Activated CD4-positive, alpha-beta T cell treated with anti-CD3 and anti-CD28 coated beads for 1 hour (primary cell): ENCODE measurements at places on chromosomes 11 and 22.

DNA sequence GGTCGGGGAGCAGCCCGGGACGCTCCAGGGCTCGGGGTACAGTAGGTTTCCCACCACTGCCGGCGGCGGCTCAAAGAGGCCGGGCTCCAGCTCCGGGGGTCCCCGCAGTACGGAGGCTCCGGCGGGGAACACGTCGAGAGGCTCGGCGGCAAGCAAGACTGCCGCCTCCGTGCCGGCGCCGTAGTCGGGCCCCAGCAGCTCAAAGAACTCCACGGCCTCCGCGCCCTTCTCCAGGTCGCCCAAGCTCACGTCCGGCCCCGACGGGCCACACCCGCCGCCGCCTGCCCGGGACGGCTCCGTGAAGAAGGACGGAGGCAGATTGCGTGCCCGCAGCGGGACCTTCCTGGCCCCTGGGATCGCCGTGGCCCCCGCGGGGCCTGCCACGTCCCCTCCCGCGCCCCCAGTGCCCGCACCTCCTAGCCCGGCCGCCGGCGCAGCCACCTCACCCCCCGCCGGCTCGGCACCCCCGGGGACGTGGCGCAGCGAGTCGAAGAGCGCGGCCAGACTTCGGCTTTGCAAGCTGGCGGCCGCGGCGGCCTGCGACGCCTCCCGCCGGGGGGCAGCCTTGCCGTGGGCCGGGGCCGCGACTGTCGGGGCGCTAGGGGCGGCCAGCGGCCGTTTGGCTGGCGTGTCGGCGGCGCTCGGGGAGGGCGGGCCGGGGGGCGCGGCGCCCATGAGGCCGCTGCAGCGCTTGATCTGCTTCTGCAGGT lies 775 bp downstream of the FAM181B start:
- DNase-seq: no peak

- DNase-seq: no peak
Observed at GRCh38 chr11:120229451-120230424, 10.2 kb upstream of the POU2F3 start.

DNA sequence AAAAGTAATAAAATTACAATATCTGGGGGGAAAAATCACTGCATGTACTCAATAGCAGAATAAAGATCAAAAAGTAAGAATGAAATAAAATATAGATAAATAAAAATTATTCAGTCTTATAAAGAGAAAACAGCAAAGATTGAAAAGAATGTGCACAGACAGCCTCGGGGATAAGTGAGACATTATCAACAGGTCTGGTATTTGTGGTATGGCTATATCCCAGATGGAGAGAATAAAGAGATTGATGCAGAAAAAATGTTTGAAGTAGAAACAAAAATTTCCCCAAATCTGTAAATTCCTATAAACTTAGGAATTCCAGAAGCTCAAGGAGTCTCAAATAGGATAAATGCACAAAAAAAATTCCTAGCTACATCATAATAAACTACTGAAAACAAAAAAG lies 74.5 kb upstream of the LUZP2 start:
- no peak for DNase-seq

GRCh38 chr11:37762079-37762478 lies 1164.0 kb upstream of the RAG2 start:
- no peak for DNase-seq

GRCh38 chr22:41917903-41918791 lies 3.3 kb upstream of the SHISA8 start:
- DNase-seq: no peak

DNA sequence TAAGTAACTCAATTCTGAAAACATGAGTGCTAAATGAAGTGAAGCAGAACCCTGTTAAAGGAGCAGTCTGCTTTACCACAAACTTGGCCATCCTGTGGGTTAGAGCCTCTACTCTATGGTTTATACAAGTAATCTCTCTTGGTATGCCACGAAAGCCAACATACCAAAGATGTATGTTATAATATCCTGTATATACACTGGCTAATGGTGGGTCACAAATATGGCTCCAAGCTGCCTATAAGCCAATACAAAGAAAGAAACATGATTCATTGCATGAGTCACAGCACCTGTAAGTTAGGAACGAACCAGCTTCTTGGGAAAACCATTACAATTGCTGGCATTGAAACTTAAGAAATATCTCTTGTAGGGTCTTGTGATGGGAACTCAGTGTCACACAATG lies 16.1 kb downstream of the XRRA1 start:
- DNase-seq: no peak

DNA sequence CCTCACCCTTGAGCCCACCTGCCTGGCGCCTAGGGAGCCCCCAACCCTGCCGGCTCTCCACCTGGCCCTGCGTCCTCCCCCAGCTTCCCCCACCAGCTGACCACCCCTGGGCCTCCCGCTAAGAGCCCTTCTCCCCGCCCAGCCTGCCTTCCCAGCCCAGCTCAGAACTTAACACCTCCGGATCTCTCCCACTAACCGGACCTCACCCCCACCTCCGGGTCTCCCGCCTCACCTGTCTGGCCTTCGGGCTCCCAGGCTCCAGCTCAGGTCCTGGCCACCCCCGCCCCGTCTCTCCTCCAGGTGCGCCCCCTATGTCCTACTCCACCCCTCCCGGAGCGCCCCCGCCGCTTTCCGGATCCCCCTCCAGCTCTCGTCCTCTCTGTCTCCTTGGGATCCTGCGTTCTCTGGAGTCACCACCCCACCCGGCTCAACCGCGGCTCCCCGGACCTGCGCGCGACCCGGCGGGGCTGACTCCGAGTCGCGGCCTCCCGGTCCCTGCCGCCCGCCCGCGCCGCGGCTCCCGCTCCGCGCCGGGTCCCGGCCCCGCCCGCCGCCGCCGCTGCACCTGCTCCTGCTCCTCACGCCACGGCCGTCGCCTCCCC lies at the start of gene KCNJ11:
KCNJ11 (minus strand) TSS at position 51 of the 602 bp plus-strand sequence. CDS start 568 bp downstream, outside the sequence.
- DNase-seq: no peak

GRCh38 chr11:100739666-100740065 lies 52.6 kb downstream of the ARHGAP42 start:
- DNase-seq: no peak

GRCh38 chr22:49294656-49295464 lies 532.8 kb downstream of the BRD1 start:
- no peak for DNase-seq

DNA sequence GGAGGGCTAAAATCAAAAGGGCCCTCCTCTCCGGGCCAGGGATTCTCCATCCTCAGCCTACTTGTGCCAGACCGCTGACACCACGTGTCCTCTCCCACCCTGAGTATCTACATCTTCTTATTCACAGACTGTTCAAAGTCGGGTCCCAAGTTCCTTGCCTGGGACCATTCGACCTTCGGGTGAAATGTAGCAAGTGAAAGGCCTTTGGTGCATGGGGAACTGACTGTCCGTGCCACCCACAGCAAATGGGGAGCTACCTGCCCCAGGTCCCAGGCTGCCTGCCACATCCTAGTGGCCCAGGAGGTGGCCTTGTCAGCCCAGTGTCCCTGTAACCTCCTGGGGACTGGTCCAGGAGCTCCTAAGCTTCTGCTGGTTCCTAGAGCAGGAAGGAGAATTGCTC lies 67.3 kb downstream of the RTL6 start:
- DNase-seq: no peak

GRCh38 chr11:126754591-126755426 lies 245.8 kb downstream of the KIRREL3 start:
- DNase-seq: no peak

DNA sequence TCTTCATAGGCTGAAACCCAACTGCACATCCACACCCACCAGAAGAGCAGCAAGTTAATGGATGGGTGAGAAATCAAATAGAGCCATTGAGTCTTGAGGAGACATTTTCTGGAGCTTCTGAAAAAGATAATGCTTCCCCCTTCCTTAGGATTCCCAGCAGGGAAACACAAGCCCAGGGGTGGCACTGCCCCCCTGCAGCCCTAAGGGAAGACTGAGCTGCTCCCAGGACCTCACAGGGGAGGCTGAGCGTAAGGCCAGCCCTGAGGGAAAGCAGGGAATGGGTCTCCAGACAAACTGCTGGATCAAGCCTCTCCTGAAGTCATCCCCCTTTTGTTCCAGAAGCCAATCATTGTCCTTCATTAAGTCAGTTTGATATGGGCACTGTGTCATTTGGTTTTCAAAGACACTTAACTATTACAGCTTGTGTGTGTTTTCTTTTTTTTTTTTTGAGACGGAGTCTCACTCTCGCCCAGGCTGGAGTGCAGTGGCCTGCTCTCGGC lies 15.1 kb downstream of the LTO1 start:
- DNase-seq: no peak

DNA sequence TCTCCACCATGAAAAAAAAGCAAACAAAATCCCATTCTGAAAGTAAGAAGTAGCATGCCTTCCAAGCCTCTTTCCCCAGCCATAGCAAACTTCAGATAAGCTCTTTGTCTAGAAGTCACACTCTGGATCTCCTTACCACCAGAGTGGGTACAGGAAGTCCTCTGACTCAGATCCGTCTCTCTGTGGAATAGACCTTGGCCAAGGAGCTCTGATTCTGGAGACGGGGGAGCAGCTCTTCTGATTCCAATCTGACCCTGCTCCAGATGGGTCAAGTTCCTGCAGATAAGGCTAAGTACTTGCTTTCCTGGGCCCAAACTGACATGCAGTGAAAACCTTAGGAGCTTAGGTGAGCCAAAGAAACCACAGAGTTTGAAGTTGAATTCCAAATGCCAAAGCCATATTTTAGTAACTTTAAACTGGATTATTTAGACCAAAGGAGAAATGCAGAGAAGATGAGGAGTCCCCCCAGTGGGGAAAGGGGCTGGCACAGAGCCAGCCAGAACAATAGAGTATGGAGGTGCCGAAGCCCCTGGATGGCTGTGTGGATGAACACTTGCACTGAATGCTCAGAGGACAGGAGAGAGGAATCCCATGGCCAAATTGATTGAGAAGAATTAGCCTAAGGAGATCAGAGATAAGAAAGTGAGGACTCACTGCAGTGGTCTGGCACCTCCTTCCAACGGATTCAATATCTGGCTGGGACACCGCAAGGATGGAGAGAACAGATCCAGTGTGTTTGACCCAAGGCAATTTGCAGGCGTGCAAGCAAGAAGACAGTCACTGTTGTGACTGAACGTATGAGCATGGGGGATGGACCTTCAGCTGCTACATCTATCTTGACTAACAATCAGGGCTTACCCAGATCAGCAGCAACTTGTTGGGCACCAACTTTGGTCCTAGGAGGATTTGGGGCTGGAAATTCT lies 54.9 kb downstream of the ENDOD1 start:
- DNase-seq: no peak

DNA sequence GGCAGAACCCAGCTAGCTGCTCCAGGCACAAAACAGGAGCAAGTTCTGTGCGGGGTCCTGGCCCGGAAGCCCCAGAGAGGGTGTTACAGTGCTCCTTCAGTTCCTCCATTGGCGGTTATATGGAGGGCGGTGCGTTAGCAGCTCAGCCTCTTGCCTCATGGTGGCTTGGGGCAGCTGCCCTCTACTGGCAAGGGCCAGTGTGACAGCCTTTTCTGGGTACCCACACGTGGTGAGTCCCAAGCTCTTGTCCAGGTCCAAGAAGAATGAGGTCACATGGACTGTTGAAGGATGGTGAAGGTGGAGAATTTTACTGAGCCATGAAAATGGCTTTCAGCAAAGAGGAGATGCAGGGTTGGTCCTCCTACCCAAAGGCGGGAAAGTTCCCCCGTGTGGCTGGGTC lies 100.5 kb downstream of the WT1 start:
- no peak for DNase-seq

GRCh38 chr22:42879371-42880021 lies 22.4 kb upstream of the ARFGAP3 start:
- no peak for DNase-seq

DNA sequence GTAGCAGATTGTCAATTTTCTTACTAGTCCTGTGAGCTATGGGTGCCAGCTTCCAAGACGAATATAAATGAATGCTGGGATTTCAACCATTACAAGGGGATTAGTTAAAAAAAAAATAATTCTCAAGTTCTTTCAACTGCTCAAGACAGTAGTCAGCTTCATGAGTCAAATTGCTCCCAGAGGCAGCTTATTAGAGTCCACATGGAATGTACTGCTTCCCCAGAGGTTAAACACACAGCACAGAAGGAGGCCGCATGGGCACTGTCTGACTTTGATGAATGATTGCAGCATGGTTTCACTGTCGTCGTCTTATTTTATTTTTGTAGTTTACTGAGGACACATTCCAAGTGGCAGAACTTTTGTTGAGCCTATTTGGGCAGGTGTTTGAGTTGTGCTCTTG lies 563.2 kb downstream of the TMEM135 start:
- DNase-seq: no peak

DNA sequence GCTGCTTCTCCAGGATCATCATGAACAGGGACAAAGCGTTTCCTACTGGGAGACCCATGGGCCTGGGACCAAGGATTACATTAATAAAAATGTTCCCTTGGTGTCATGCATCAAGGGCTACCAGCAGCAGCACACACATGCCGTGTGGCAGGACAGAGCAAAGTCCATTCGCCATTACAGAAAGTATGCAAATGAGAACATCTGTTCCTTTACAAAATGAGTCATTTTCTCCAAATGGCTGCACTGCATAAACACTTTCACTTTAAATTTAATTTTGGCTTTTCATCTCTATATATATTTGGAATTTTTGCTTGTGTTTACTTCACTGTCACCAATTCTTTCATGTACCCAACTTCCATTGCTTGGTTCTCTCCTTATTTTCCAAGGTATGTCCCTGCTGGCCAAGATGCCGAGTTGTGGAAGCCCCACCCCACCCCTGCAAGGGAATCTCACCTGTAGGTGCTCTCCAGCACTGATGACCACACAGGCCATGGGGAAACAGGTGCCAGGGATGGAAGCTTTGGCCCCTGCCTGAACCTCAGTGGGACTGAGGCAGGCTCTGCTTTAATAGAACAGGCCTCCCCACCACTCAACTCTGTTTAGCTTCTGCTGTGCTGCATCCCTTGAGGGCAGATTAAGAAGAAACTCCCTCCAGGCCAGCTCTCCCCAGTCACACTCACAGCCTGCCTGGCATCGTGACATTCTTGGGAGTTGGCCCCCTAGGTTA lies 15.6 kb upstream of the GNAZ start:
- DNase-seq: no peak

- DNase-seq: no peak
Observed at GRCh38 chr11:92626624-92627023, 342.8 kb upstream of the MTNR1B start.

- no peak for DNase-seq
Observed at GRCh38 chr22:28992565-28993356, 68.9 kb downstream of the C22orf31 start.

DNA sequence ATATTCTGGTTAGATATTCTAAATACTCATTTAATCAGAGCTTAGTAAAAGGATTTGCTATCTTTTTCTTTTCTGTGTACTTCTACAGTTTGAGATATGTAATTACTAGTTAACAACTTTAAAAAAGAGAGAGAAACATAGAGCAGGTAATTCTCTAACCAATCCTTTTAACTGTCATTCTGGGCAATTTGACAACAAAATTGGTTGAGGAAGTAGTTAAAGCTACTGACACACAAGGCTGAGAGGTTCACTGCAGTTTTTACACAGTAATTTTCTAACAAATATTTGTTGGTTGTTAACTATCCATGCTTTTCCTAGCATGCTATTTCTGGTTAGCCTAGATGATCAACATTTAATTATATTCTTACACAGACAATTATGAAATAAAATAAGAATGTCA lies 3.6 kb downstream of the SOX6 start:
- no peak for DNase-seq

DNA sequence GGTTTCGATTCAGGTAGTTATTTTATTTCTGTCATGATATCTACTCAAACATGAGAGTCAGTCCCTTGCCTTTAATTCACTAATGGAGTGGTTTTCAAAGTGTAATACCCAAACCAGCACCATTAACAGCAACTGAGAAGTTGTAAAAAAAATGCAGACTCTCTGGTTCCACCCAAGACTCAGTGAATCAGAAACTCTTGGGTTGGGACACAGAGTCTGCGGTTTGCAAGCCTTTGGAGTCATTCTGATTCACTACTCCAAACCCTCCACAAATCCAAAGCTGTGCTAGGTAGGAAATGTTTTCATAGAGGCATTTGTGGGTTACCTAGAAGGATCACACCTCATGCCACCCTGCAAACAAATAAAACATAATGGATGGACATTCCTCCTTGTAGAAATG lies 340.1 kb downstream of the NTM start:
- DNase-seq: no peak
